Stimulated activated CD4-positive, alpha-beta T cell treated with anti-CD3 and anti-CD28 coated beads, TNF-alpha, amount 100 ng/mL, for 48 hours (primary cell): ENCODE measurements at places on chromosomes 6 and 20.

DNA sequence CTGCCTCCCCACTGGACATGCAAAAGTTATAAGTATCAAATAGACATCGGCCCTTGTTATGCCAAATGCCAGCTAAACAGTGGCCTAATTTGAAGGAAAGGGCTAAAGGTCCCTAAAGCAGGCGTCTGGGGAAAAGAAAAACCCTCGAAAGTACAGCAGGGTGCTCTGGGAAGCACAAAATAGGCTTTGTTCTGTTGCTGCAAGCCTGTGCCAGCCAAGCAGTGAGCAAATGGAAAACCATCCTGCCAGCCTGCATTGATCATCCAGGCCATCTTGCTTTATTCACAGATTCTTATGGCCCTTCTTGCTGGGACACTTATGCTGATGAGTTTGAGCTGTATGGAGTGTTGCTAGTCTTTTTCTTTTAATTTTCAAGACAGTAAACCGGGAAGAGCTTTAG lies 62.2 kb upstream of the PLEKHG1 start:
- DNase-seq, result no peak

- DNase-seq, result no peak
These were observed 306.5 kb upstream of the RUNX2 start for GRCh38 chr6:45021676-45022075.

DNA sequence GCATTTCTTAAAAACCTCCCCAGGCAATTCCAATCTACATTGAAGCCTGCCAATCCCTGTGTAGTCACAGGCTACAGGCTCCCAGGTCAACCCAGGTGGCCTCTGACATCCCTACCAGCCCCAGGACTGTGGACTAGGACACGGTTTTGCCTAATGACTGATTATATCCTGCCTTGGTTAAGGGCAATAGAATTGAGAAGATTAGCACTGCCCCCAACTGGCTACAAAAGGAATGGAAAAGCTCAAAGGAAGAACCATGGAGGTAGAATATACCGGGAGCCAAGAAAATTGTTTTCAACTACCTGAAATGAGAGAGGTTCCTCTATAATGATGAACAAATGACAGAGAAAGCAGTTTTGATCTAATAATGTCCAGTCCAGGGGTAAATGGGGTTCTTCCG lies 421.1 kb upstream of the AGPAT4 start:
- DNase-seq, result no peak

DNA sequence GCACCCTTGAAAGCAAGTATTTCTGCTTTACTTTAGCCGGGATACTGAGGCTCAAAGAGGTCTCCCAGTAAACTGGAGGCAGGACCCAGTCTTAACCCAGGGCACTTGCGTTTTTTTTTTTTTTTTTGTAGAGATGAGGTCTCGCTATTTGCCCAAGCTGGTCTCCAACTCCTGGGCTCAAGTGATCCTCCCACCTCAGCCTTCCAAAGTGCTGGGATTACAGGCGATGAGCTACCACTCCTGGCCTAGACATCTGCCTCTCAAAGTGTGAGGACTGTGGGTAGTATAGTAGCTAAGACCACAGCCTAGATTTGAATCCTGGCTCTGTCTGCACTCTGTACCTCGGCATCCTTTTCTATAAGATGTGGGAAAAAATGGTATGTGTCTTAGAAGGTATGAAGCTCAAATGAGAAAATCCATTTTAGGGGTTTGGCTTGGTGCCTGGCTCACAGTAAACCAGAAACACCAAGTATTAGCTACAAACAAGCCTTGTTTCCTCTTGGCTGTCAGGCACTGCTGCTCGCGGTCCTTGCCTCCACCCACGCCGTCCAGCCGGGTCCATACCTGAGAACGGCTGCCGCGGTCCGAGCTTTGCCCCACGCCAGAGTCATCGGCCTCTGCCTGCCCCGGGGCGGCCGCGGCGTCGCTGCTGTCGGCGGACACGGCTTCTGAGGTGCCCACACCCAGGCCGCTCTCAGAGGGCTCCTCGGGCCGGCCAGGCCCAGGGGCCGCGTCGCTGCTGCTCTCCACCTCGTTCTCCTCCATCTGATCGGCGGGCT lies 1.2 kb downstream of the ZNF335 start:
- DNase-seq, result no peak

DNA sequence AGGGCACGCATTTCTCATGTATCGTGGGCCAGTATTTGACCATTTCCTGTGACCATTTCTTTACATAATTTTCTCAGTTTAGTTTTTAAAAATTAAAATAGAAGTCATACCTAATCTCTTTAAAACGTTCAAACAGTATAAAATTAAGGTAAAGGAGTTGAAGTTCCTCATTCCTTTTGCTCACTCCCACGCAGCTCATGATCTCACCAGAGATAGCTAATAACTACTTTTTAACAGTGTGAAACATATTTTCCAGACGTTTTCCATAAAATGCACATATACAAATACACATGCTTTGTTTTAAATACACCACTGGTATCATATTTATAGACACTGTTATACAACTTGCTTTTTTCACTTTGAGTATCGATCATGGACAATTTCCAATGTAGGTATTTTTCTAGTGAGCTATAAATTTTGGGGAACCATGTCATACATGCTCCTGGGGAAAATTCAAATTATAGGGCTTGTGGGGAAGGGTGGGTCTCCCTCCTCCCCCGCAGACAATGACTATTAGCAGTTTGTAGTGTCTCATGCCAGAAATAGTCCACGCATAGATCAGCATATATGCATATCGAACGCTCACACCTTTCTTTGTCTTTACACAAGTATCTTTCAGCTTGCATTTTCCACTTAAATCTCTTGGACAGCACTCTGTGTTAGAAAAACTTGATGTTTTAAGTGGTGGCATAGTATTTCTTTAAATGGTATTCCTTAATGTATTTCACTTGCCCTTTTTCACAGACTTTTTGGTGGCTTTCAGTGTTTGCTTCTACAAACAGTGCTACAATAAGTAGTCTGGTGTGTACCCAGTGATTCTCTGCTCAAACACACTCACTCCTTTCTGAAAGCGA lies 145.5 kb upstream of the ZNF217 start:
- DNase-seq, result no peak

DNA sequence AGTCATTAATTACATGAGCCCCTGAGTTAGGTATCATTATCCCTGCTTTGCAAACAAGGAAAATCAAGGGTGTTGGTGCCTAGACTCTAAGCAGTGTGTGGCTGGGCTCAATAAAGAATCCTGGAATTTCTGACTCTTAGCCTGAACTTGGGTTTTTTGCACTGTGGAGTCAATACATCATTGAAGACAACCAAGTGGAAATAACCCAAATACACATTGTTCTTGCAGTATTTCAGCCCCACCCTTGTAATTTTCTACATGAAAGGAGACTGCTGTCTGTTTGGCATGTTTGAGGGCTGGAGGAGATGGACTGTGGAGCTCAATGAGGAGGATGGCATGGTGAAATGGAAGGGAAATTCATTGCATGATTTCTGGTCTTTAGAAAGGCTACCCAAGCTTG lies 110.3 kb downstream of the CRYBG1 start:
- no peak for DNase-seq

GRCh38 chr6:44451803-44452695 lies 64.5 kb downstream of the CDC5L start:
- no peak for DNase-seq
